NCI-H82 (cell line): ENCODE measurements at places on chromosomes 16 and 17.
A peak's percentile ranks its signal among the peaks of the same experiment; 100 is the strongest.

DNA sequence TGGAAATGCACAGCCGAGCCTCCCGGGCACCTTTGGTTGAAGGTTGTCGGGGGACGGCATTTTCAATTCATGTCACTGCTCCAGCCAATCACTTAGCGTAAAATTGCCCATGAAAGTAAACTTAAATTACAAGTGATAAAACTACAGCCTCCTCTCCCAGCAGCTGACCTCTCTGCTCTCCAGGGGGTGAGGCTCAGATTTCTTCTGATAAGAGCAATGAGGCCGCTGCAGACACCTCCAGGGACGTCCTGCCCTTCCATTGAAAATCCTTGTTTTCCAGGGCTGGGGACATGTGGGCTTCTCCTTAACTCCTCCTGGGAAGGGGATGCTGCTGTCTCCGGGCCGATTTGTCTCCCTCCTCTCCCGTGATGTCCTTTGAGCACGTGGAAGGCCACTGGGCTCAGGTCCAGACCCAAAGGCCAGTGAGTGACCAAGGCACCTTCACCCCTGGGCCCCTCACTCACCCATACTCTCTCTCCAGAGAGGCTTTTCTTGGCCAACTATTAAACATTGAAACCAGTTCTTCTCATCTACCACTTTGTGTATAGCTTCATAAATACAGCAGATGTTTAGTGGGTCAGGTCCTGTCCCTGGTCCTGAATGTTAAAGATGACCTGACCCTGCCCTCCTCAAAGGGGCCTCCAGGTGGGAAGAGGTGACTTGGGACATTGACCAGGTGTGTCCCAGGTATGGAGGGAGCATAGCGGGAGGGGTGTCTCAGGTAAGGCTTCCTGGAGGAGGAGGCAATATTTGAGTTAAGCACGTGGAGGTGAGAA, 52.3 kb downstream of the MGAT5B start:
- no peak for DNase-seq

DNA sequence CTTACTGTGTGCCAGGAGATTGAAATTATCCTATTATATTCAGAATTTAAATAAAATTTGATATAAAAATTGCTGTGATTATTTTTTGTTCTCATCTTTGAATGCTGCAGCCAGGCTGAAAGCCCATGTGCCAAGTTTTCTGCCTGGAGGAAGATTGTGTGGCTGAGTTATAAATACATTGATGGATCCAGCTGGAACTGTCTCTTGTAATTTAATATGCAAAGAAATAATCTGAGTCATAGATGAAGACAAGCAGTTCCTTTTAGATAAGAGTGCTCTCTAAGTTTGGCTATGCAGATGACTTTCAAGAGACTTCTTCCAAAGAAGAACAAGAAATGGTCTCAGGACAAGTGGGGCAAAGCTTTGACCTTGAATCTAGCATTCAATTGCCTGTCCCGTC, 871.0 kb downstream of the CDH11 start:
- DNase-seq = no peak

DNA sequence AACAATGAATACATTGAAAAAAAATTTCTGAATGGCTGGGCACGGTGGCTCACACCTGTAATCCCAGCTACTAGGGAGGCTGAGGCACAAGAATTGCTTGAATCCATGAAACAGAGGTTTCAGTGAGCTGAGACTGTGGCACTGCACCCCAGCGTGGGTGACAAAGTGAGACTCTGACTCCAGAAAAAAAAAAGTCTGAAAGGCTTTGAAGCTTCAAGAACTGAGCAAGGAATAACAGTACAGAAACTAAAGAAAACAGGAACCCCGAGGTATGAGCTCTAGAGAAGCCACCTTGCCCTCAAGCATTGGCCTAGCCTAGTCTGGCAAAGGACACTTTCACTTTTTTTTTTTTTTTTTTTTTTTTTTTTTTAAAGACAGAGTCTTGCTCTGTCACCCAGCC, 45.0 kb downstream of the TEX2 start:
- no peak for DNase-seq

- peak; percentile 11 for DNase-seq
These were observed 28.7 kb downstream of the TMEM186 start for GRCh38 chr16:8768692-8769091.

DNA sequence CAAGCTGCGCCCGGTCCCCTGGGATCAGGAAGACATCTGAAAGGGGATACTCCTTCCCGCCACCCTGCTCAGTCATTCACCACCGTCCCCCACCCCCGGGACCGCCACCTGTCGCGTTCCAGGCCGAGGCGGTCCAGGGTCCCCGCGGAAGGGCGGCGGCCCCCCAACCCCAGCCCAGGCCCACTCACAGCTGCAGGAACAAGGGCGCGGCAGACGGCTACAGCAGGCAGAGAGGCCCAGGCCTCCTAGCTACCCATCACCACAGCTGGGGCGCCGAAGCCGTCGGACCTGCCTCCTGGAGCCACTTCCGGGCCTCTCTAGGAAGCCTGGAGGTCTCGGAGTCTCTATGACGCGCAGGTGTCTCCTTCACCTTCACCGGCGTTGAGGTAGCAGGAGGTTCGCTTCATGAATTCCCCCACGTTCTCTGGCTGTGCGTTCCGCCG, at the start of gene SDR42E1:
SDR42E1 (minus strand) TSS at position 272 of the 443 bp plus-strand sequence. CDS start 10,612 bp downstream, outside the sequence.
- DNase-seq = no peak

GRCh38 chr16:54248863-54249710, 37.5 kb downstream of the IRX3 start:
- DNase-seq = no peak
